Stimulated activated CD8-positive, alpha-beta memory T cell treated with anti-CD3 and anti-CD28 coated beads, Interleukin-7, amount 100 ng/mL, for 48 hours (primary cell): ENCODE measurements at places on chromosomes 12 and 14.

- peak; percentile 25 for DNase-seq
Observed at GRCh38 chr14:58571769-58572472, 65.8 kb upstream of the DACT1 start.

GRCh38 chr12:59597385-59597781, 1.6 kb downstream of the SLC16A7 start:
- peak; percentile 74 for DNase-seq

- no peak for DNase-seq
Observed at GRCh38 chr12:122094735-122095631, 16.4 kb downstream of the MLXIP start.

- no peak for DNase-seq
Observed at GRCh38 chr12:62919838-62920237, 15.1 kb downstream of the PPM1H start.

GRCh38 chr14:65281991-65282895, 130.3 kb upstream of the FUT8 start:
- DNase-seq: no peak

- DNase-seq: no peak
Observed at GRCh38 chr14:29687866-29688265, 239.8 kb downstream of the PRKD1 start.

- no peak for DNase-seq
Observed at GRCh38 chr14:104935955-104936354, 11.3 kb downstream of the PLD4 start.

DNA sequence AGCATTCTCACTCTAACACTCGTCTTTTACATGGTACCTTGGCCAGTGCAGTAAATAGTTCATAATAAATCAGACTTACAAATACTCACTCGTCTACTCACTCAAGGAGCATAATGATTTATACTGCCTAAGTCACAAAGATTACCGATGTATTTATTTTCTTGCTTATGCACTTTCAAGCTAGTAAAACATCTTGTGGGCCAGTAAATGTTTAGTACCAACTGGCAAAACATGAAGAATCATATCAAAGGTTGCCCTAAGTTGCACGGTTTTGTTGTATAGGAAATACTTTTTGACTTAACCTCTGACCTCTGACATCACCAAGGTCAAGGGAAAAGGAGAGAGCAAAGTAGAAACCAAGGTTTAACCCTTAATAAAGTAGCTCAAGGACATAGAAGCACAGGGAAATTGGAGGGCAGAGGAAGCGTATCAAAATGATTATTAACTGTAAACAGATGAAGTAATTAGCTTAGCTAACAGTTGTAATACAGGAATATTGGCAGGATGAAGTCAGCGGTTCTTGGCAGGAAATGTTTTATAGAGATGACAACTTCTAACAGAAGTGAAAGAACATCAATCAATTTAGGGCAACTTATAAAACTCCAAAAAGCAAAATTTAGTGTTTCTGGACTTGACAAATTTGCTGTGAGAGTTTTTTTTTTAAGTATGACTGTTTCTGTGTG, 131.9 kb downstream of the HMGA2 start:
- DNase-seq: no peak

DNA sequence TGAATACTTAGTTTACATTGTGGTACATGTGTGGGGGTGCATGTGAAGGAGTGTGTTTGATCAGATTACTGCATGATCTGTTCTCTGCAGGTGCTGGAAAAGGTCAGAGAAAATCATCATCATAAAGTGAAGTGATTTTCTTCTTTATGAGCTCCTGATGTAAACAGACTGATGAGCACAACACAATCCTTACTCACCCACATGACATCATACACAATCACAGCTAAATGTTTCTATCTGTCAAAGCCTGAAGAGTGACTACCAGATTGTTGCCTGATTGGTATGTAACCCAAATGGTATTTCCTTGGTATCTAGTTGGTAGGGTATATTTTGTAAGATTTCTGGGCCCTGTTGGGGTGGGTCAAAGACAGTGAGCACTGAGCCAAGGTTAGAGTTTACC, 270.8 kb downstream of the FOXG1 start:
- no peak for DNase-seq

- DNase-seq: no peak
Observed at GRCh38 chr12:92079054-92079385, 66.6 kb downstream of the BTG1 start.

- DNase-seq: no peak
Observed at GRCh38 chr14:41297576-41298327, 308.9 kb upstream of the LRFN5 start.

- DNase-seq: no peak
Observed at GRCh38 chr12:87783467-87783866, 245.7 kb downstream of the C12orf50 start.

DNA sequence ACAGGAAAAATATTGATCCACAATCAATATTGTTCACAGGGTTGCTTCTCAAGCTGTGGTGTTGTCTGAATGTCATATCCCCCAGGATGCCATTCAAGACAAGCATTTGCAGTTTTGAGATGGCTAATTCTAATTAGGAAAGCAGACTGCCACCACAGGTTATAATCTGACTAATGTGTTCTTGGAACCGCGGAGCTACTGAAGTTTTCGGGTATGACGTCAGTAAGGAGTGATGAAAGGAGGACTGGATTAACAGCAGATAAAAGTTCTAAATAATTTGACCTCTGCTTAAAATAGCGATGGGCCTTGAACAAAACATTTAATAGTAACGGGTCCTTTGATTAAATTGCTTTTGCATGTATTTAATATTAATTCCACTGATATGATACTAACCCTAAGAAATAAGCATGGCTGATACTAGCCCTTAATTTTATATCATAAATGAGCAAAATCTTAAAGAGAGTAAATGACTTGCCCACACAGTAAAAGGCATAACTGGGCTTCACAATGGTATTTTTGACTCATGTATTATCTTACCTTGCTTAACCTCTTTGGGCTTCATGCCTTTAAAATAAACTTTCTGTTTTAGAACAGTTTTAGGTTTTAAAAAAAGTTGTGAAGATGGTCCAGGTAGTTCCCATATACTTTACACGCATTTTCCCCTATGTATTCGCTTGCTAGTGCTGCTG, 50.3 kb downstream of the TSHR start:
- DNase-seq: no peak

DNA sequence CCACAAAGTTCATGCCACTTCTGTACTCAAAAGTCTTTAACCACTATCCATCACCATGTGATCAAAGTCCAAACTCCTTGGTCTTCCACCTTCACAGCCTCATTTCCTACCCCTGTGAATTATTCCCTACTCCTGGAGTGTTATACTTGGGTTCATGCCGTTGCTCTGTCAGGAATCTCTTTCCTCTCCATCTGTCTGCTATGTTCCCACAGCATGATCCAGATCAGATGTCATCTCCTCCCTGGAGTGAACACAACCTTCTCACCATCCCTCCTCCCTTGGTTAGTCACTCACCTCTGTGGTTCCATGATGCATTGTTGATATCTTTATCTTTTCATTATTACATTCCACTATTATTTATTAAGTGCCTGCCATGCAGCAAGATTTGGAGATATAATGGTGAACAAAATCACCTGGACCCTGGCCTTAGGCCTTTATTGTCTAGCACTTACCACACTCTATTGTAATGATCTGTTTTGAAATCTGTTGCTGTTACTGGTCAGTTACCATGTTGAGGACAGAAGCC, 22.4 kb downstream of the LACRT start:
- no peak for DNase-seq

DNA sequence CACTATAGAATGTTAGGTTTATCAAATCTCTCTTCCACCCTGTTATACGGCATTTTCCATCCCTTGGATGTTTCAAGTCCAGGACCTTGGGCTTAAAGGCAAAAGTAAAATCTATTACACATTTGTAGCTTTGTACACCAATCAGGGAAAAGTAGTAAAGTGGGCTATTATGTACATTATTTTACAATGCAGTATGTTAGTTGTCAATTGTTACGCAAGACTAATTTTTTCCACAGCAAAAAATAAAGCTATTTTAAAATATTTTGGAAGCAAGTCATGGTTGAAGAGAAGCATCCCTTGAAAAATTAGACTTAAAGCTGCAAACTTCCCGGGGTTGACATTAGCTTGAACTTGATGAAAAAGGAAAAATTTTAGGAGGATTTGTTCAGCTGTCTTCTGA, 476.2 kb downstream of the DIO2 start:
- DNase-seq: no peak

- no peak for DNase-seq
Observed at GRCh38 chr12:116882742-116883141, 1.5 kb upstream of the HRK start.

GRCh38 chr12:80565271-80565670, 121.2 kb downstream of the PTPRQ start:
- DNase-seq: no peak

DNA sequence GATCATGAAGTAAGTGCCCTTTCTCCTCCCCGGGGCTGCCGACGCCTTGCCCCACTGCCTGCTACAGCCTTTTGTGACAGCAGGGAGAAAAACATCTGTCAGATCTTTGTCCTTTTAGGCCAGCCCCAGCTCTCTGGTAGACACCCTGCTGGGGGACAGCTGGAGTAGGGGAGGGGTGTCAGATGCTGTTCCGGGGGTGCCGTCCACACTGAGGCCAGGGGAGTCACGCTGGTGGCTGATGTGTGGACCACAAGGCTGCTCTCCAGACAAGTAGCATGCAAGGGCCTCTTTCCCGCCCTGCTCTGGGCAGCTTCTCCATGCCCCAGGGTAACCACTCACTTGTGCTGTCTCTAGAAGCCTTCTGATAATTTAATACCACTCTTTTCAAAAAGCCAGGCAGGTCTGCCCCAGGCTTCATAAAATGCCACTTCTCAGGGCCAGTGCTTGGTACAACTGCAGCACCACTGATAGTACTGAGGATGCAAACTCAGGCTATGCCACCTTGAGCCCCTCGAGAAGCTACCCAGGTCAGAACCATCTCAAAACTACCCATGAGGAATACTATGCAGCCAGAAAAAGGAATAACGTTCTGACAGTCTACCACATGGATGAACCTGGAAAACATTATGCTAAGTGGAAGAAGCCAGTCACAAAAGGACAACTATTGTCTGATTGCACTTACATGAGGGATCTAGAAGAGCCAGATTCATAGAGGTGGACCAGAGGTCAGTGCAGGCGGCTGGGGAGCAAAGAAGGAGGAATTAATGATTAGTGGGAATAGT, 66.0 kb upstream of the RIN3 start:
- DNase-seq: no peak

DNA sequence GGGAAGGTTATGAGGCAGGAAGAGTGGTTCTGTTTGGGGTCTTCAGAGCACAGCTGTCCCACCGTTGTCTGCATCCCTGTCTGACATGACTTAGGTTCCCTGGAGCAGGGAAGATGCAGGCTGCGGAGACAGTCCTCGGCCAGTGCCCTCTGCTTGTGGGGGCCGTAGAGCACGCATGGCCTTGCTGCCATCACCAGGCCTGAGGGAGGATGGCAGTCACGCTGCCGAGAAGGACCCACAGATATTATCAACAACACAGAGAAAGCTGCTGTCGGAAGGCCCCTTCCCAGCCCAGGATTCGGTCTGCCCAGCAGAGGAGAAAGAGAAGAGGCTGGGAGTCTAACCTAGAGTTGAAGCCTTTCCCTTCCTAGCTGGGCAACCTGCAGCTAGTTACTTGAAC, 35.0 kb downstream of the ERH start:
- DNase-seq: no peak

DNA sequence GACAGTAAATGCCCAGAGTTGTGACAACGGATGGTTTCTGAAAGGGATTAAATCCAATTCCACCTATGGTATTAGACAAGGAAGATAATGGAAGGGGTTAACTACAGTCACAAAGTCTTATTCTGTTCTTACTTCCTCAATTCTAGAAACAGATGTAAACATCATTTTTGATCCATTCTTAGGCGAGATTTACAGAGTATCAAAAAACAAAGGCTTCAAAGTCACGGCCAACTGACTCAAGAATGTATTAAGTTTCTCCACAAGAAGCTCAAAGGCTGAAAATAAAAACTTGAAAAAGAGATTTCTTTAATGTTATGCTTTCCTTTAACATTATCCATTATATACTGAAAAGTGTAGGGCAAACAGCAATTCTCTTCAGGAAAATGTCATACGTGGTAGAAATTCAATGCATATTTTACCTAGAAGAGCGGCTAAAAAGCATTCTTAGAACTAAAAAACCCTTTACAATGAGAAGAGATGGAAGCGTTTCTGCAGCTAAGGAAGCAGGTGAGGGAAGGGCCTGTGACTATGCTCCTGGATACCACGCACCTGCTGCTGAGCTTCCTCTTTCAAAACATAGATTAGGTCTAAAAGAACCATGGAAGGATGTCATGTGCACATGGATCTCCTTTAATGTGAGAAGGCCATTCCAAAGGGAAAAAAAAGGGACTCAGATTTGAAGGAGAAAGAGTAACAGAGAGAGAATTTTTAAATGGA, 185.8 kb downstream of the STXBP6 start:
- no peak for DNase-seq

GRCh38 chr14:22478670-22479069, 110.4 kb downstream of the DAD1 start:
- no peak for DNase-seq

GRCh38 chr12:117059156-117059555, 40.1 kb downstream of the TESC start:
- DNase-seq: no peak

GRCh38 chr14:104209985-104210816, 71.8 kb downstream of the KIF26A start:
- DNase-seq: no peak

DNA sequence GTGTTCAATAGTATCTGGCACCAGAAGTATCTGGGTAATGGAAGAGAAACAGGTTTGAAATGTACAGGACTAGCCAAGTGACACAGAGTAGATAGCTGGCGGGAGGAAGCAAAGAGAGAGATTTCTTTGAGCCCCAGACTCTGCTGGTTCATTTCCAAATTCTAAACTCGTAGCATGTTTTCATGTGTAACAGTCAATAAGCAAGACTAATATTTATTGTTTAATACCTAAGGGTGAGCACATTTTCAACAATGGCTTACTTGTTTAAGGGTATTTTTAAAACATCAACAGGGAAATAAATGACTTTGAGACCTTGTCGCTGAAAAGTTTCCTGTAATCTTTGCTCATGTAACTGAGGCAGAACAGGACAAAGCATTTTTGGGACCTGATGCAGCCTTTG, 11.8 kb upstream of the CCDC88C start:
- no peak for DNase-seq

- DNase-seq: peak; percentile 43
Observed at GRCh38 chr12:9651265-9651729, 18.2 kb upstream of the CLEC2D start.

DNA sequence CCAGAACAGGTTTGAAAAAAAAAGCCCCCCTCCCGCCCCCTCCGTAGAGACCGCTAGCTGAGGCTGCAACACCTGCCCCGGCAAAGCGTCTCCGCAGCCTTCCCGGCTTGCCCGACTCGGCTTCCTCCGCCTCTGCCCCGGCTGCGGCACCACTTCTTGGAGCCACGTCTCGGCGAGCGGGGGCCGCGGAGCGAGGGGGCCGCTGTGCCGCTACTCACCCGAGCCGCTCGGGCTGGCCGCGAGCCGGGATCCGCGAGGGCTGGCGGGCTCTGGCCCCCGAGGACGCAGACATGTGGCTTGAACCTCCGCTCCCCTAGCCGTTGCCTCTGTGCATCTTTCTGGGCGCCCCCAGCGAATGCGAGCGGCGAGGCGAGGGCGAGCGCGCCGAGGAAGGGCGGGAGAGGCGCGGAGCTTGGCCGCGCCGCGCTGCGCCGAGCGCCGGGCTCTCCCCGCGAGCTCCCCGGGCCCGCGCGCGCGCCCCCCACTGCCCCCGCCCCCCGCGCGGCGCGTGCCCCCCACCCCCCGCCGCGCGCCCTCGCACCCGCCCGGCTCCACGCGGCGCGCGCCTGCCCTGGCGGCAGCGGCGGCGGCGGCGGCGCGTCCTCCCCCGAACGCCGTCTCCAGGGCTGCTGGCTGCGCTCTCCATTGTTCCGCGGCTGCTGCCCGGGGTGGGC, 249.5 kb downstream of the APAF1 start:
- DNase-seq: no peak

- no peak for DNase-seq
Observed at GRCh38 chr12:9379023-9379742, 171.0 kb upstream of the PZP start.
